ENCODE measurements at places on chromosomes 12 and 14. TPM values are rescaled to one million over a fixed set of nuclear protein-coding genes. Genes with fewer than 3 reads are reported as not detected.
A peak's percentile ranks its signal among the peaks of the same experiment; 100 is the strongest.

DNA sequence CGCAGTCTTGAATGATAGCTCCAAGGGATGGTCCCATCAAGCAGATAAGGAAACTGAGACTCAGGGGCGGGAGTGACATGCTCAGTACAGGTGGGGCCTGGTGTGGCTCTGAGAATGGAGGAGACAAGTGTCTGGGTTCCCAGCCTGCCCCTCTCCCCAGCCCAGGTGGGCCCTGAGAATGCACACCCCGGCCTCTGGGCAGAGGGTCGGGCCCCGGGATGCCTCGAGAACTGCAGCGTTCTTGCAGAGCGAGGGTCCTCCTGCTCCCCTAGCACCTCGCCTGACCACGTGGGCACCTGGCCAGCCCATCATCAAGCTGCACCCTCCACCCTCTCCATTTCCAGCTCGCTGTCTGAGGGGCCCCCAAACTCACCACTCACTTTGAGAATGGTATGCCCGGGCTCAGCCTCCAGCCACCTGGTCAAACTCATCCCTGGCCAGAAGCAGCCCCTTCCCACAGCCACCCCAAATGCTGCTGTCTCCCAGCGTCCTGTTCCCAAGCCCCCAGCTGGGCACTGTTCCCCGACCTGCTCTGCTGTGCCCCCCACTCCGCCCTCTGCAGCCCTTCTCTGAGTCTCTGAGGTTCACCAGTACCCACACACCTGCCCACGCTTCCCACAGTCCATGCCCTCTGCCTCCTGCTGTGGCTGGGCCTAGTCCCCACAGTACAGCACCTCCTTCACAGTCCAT lies 44.3 kb downstream of the CYP46A1 start:
- DNase-seq, result no peak

GRCh38 chr12:69056743-69057515 lies 124.0 kb upstream of the CPM start:
- no peak for DNase-seq

DNA sequence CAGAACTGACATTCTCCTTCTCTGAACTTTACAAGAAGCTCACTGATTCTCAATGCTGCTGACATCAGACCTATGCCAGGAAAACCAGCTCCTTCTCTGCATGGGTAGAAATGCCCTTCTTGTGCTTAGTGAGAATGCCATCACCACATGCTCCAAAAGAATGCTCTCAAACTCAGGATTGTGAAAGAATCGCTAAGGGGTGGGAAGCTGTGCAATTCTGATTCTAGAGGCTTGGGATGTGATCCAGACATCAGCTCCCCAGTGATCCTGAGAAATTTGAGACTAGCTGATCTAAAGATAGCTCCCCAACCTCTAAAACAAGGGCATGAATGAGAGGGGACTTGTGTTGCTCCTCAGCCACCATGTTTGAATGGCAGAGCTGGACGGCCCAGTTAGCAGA lies 113.2 kb downstream of the DPF3 start:
- no peak for DNase-seq

GRCh38 chr14:94036313-94037167 lies 10.4 kb downstream of the OTUB2 start:
- peak; percentile 56 for DNase-seq

GRCh38 chr12:111444314-111444924 lies 38.7 kb downstream of the SH2B3 start:
- no peak for DNase-seq

GRCh38 chr12:22271023-22271422 lies 63.5 kb downstream of the ST8SIA1 start:
- DNase-seq, result no peak

GRCh38 chr14:36070031-36070719 lies 106.3 kb downstream of the PTCSC3 start:
- DNase-seq, result peak; percentile 62

DNA sequence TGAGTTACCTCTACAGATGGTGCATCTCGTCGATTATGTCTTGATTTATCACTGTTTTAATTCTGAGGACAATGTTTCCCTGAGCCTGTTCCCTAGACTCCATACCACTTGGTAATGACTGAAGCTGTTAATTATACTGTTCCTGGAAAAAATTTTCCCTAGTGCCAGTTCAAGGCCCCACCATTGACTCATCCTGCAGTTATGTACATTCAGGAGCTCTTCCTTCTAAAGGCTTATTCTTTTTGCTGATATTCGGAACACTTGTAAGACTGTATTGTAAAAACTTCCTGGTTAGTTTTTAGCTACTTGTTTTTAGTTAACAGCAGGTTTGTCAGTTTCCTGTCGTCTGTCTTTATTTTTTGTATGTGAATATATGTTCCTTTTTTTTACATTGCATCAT lies 30.4 kb upstream of the PPP2R5E start:
- no peak for DNase-seq

GRCh38 chr14:95525999-95526398 lies 8.9 kb upstream of the GLRX5 start:
- no peak for DNase-seq

GRCh38 chr12:1676043-1676442 lies 14.8 kb upstream of the ADIPOR2 start:
- no peak for DNase-seq

- no peak for DNase-seq
Measured at GRCh38 chr12:132606466-132606865, 3.9 kb downstream of the LRCOL1 start.

GRCh38 chr12:14238221-14238792 lies 127.2 kb upstream of the ATF7IP start:
- no peak for DNase-seq

DNA sequence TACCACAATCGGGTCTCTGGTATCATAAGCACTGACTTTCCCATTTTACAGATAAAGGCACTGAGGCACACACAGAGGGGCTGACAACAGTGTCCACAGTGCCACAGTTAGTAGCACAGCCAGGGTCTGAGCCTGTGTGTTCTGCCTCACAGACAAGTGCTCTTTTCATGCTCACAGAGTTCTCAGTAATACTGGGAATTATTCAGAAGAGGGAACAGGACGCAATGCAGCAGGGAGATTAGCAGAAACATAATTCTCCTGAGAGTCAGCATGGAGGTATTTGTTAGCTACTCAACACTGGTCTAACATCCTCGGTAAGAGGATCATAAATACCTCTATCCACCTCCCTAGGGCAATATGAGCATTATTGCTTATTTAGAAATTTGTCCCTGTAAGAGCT lies 219.3 kb upstream of the EEA1 start:
- DNase-seq, result no peak

- no peak for DNase-seq
Measured at GRCh38 chr12:107917912-107918800, 143.7 kb downstream of the ASCL4 start.

DNA sequence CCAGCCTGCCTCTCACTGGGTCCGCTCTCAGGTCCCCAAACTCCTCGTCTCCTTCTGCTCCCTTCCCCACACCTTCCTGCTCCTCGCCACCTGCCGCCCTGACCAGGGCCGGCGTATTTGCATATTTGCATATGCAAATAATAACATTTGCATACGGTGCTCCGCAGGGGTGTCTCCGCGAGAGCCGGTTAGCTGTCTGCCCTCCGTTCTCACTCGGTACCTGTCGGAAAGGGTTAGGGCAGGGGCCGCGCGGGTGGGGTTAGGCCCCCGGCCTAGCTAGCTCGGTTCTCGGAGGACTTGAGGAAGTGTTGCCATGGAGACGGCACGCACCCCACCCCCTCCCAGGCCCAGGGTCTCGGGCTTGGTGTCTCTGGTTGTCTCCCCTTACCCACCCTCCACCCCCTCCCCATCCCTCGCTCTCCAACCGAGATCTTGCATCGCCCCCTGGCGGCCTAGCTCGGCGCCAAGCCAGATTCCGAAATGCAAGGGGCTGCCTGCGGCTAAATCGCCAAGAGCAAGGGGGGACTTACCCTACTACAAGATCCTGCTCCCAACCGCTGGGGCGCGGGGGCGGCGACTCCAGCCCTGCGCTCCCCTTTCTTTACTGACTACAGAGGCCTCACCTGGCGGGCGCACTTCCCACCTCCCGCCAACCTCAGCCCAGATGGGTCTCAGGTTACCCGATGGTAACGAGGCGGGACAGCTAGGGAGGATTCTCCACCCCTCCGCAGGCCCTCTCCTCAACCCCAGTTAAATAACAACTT lies 8.1 kb downstream of the STAC3 start:
- DNase-seq, result peak; percentile 88

- DNase-seq, result no peak
Measured at GRCh38 chr12:66036317-66036716, 94.2 kb downstream of the LLPH start.

The MMP14 gene
- total RNA-seq, result 198 TPM

The SERPINA9 gene
- not detected for total RNA-seq

The STAC3 gene
- 6.1 TPM for total RNA-seq

The GLI1 gene
- 0.91 TPM for total RNA-seq

The ITGB7 gene
- total RNA-seq, result 0.93 TPM

The KRT79 gene
- total RNA-seq, result not detected

The DUSP6 gene
- total RNA-seq, result 80.1 TPM

Measured in progenitor cell of endocrine pancreas (in vitro differentiated cells).